Activated T-helper 2 cell treated with anti-CD3 and anti-CD28 coated beads, Interferon-gamma antibody, Interleukin-2, Interleukin-4, amounts not matched to agents 10 μg/mL and 5 μg/mL and 100 μg/mL, durations not matched to agents 14 hours and 24 hours and 36 hours (primary cell): ENCODE measurements at places on chromosomes 5 and 9. TPM values are rescaled to one million over a fixed set of nuclear protein-coding genes. Genes with fewer than 3 reads are reported as not detected.

GRCh38 chr5:31531543-31531887, 378 bp downstream of the DROSHA start:
- H3K27ac ChIP-seq = peak overlapping the region; percentile 90
- no peaks in the 10 kb centered on the region for H3K27me3 ChIP-seq
- peak; percentile 21 for DNase-seq

- no peaks in the 10 kb centered on the region for H3K27me3 ChIP-seq
- H3K27ac ChIP-seq = no peak overlapping the region
- DNase-seq = no peak
- H3K4me1 ChIP-seq = peaks cover 22% of the 10 kb centered on the region
- H3K4me3 ChIP-seq = no peak overlapping the region
Observed at GRCh38 chr5:157469687-157470086, 9.7 kb downstream of the NIPAL4 start.

GRCh38 chr9:3698076-3698475, 172.3 kb upstream of the RFX3 start:
- no peaks in the 10 kb centered on the region for H3K36me3 ChIP-seq
- peaks cover 21% of the 10 kb centered on the region for H3K27me3 ChIP-seq
- no peak for DNase-seq
- no peak overlapping the region for H3K27ac ChIP-seq

GRCh38 chr9:38362852-38363588, 29.5 kb upstream of the ALDH1B1 start:
- peaks cover 4% of the 10 kb centered on the region for H3K4me1 ChIP-seq
- no peak for DNase-seq
- H3K27me3 ChIP-seq = no peaks in the 10 kb centered on the region
- peak overlapping the region; percentile 46 for H3K4me3 ChIP-seq
- no peak overlapping the region for H3K27ac ChIP-seq

GRCh38 chr9:107953556-107954125, 464.1 kb upstream of the KLF4 start:
- H3K27ac ChIP-seq = no peak overlapping the region
- no peak for DNase-seq
- no peaks in the 10 kb centered on the region for H3K36me3 ChIP-seq

BTNL8 gene
- 0.18 and 0.25 TPM in 2 replicates for total RNA-seq

TPRN gene
- total RNA-seq = 16.4 and 18.2 TPM in 2 replicates

TOR1A gene
- 52.5 and 55.8 TPM in 2 replicates for total RNA-seq

CLINT1 gene
- total RNA-seq = 95.2 and 100 TPM in 2 replicates

SHISAL2B gene
- not detected in 2 replicates for total RNA-seq

F2RL2 gene
- 0.05 and 0.09 TPM in 2 replicates for total RNA-seq

LHX3 gene
- not detected in 2 replicates for total RNA-seq

IFNA17 gene
- not detected in 2 replicates for total RNA-seq

CSF1R gene
- 0.18 and 0.27 TPM in 2 replicates for total RNA-seq

GNPDA1 gene
- 35.8 and 43.7 TPM in 2 replicates for total RNA-seq

MORN5 gene
- total RNA-seq = not detected in 2 replicates

UBLCP1 gene
- 25.2 and 26.7 TPM in 2 replicates for total RNA-seq

IL9 gene
- 94.0 and 104 TPM in 2 replicates for total RNA-seq
